ENCODE measurements at places on chromosomes 4 and X.

DNA sequence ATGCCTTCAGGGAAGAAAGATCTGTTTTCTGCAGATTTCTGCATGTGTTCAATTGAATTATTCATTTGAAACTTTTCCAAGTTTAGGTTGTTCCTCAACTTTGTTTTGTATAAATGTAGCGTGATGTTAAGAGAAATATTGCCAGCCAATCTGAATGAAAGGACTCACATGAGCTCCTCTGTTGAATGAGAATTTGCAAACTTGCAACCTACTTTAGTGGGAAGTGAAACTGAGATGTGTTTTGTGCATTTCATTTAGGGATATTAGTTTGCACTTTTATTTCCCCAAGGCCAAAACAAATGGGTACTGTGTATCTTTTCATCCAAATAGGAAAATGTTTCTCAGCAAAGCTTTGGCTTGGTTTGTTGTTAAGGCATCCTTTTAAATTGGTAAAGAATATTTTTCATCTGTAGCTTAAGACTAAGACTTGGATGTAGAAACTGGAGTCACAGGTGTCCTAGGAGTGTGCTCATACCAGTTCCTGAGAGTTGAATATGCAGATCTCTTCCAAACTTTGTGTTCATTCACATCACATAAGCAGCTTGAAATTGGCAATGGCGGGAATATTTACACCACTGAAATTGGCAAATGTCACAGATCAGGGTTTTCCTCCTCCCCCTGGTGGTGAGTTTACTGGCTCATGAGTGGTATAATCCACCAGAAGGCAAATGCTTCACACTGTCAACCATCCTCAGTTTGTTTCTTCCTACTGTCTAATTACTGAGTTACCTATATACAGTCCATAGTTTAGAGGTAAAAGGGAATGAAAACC, 193.6 kb upstream of the BANK1 start:
- DNase-seq = peak; percentile 17

DNA sequence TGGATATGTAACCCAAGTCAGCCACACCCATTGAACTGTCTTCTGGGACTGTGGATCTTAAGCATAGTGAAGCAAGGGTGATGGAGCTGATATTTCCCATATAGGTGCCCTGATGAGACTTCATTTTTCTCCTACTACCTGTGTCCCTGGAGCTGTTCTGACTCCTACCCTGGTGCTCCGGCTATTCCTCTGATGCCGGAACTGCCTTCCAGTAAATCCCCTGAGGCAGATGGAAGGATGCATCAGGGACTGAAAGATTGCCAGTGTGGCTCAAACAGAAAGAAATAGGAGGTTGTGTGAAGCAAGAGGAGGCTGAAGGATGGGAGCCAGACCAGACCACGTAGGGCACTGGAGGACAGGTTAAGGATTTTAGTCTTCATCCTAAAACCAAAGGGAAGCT, 74.7 kb downstream of the HOPX start:
- no peak for DNase-seq

DNA sequence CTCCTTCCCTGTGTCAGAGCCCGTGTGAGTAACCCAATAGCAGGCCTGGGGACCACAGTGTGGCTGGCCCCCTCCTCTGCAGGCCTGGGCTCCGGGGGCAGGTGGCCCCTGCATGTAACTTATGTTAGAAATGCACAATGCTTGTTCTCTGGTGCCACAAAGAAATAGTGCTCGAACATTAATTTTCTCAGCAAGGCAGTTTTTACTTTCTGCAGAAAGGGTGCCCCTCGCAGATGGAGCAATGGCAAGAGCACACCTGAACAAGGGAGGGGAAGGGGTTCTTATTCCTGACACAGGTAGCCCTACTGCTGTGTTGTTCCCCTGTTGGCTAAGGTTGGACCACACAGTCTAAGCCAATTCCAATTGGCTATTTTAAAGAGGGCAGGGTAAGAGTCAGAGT, 17.1 kb downstream of the TACC3 start:
- no peak for DNase-seq

- DNase-seq = no peak
These were observed 4.9 kb downstream of the LYAR start for GRCh38 chr4:4284827-4285618.

GRCh38 chr4:152892974-152893373, 43.1 kb upstream of the FHDC1 start:
- DNase-seq = no peak

DNA sequence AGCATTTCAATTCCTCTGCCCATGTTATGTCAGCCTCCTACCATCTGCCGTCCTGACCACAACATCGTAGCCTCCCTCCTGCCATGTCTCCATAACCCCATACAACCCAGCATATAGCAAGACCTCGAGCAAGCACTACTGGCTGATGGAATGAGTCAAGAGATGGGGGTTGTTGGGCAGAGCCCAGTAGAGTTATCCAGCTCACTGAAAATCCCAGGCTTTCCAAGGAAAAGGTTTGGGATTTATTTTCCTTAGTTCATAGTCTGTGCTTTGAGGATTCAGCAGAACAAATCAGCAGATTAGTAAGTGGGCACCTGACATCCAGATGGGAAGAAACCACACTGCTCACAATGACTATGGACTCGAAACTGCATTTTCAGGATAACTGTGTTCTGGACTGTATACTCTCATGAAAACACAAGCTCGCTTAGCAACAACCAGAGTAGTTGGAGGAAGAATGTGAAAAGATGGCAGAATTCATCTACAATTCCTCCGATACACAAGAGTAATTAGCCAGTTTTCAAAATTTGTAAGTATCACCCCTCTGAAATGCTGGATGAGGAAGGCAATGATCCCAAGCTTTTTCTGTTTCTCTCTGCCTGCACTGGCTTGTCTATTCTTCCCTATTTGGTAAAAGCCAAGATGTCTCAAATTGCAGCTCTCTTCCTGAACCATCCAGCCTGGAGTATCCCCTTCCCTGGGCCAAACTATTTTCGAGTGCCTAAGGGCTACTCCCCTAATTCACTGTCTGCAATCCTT, 186.2 kb upstream of the TBL1X start:
- DNase-seq = no peak

DNA sequence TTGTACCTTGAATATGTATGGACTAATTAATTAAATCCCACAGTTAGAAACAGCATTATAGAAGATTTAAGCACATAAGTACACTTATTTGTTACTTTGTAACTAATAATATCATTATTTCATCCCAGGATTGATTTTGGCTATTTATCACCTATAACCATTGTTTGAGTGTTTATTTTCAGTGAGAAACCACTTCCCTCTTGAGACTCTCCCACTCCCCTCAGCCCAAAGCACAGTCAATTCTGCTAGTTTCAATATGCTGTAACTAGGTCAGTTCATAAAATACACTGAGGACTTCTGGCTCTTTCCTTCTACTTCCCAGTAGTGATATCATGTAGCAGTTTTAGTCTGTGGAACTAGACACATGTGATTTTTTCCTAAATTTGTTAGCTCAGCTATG, 16.3 kb downstream of the OFD1 start:
- DNase-seq = no peak

GRCh38 chr4:123415977-123416376, 19.4 kb downstream of the SPRY1 start:
- DNase-seq = peak; percentile 51

- DNase-seq = no peak
These were observed 813.8 kb upstream of the HTR2C start for GRCh38 chrX:113770071-113770470.

DNA sequence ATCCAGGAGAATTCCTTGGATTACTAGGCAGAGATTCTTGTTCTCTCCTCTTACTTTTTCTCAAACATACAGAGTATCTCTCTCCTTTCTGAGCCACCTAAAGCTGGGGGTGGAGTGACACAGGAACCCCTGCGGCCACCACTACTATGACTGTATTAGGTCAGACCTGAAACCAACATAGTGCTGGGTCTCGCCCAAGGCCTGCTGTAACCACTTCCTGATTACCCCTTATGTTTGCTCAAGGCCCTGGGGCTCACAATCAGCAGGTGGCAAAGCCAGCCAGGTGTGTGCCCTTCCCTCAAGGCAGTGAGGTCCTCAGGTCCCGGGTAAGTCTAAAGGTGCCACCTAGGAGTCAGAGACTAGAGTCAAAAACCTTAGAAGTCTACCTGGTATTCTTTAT, 166.4 kb downstream of the PARM1 start:
- no peak for DNase-seq

DNA sequence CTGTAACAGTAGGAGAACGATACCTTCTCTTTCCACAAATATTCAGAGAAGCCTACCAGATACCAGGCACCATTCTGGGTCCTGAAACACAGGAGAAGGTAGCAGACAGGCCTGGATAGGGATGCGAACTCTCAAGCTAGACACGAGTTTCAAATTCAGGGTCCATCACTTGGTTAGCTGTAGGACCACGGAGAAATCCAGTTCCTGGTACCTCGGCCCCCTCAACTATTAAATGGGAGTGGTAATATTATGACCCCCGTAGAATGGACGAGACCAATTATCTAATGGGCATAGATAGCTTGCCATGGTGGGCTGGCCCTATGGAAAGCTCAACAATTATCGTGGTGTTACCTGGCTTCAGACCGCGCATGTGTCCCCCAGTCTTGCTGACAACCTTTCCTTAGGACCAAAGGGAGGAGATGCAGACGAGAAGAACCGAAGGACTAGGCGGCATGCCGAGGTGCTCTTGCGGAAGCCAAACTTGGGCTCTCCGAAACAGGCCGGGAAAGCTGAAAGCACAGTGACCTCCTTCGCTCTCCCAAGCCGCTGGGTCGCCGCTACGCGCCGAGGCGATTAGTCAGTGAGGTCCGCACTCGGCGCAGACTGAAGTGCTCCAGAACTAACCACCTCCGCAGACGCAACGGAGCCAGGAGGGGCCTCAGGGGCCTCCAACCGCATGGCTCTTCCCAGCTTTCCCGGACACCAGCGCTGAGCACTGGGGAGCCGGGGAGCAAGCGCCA, 19.6 kb downstream of the NKX3-2 start:
- DNase-seq = no peak

DNA sequence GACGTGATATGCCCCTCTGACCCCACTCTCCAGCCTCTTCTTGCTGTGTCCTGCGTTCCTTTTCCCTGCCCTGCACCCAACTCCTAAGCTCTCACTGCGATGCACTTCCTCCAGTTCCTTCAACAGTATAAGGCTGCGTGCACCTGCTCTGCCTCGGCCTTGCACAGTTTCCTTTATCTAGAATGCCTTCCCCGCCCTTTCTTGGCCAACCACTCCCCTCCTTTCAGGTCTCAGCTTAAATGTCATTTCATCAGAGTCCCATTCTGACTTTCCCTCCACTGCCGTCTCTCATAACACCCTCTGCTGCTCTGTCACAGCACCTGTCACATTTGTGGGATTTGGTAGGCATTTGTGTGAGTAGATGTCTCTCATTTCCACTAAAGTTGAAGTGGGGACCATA, 58.4 kb upstream of the NEIL3 start:
- peak; percentile 1 for DNase-seq

DNA sequence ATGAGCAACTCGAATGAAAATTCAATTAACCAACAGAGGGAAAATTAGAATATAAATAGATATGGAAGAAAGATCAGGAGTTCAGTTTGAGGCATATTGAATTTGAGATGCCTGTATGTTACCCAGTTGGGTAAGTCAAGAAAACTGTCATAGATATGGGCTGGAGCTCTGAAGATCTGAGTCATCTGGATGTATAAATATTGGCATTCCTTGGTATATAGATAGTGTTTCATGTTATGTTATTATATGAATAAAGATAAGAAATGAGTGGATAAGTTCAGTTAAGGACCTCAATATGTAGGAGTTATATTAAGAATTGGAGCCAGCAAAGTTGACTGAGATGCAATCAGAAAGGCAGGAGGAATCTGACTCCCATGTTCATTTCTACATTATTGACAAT, 543.6 kb upstream of the SMIM31 start:
- DNase-seq = no peak

GRCh38 chrX:10859353-10859752, 239.0 kb upstream of the MID1 start:
- DNase-seq = no peak

- DNase-seq = no peak
These were observed 83.8 kb upstream of the BOD1L1 start for GRCh38 chr4:13711233-13711785.

GRCh38 chrX:11757397-11757718, 679 bp upstream of the MSL3 start:
- DNase-seq = no peak

DNA sequence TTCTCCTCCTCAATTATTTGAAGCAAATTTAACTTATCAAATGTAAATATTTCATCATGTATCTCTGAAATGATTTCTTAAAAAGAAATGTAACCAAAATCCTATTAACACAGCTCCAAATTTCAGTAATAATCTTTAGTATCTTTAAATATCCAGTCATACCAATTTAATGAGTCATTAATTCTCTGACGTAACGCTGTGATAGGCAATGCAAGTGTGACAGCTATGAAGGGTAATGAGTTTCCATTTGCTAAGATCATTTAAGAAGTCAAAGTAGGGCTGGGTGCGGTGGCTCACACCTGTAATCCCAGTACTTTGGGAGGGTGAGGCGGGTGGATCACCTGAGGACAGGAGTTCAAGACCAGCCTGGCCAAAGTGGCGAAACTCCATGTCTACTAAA, 15.6 kb downstream of the RPS3A start:
- no peak for DNase-seq

Data from activated CD4-positive, alpha-beta T cell treated with anti-CD3 and anti-CD28 coated beads, Interleukin-2, amount 50 U/mL, for 48 hours (primary cell).